ENCODE measurements at places on chromosomes 2 and 18. TPM values are rescaled to one million over a fixed set of nuclear protein-coding genes. Genes with fewer than 3 reads are reported as not detected.

KCNG2 gene
- not detected for total RNA-seq

DYNC2LI1 gene
- total RNA-seq: 29.7 TPM

GRCh38 chr18:38993342-38993741 is 1427.7 kb upstream of the CELF4 start:
- H3K4me1 ChIP-seq: no peaks in the 10 kb centered on the region
- H3K27me3 ChIP-seq: no peaks in the 10 kb centered on the region
- no peaks in the 10 kb centered on the region for H3K36me3 ChIP-seq
- no peak overlapping the region for H3K4me3 ChIP-seq

GRCh38 chr2:199488772-199489400 is 31.1 kb upstream of the SATB2 start:
- H3K27ac ChIP-seq: no peak overlapping the region
- H3K4me3 ChIP-seq: no peak overlapping the region
- no peak for DNase-seq

- H3K4me3 ChIP-seq: no peak overlapping the region
- no peaks in the 10 kb centered on the region for H3K4me1 ChIP-seq
- no peaks in the 10 kb centered on the region for H3K27me3 ChIP-seq
- no peak overlapping the region for H3K27ac ChIP-seq
Measured at GRCh38 chr2:141692829-141693228, 438.0 kb downstream of the LRP1B start.

- no peak for DNase-seq
- H3K4me3 ChIP-seq: no peak overlapping the region
- no peaks in the 10 kb centered on the region for H3K27me3 ChIP-seq
- no peak overlapping the region for H3K27ac ChIP-seq
Measured at GRCh38 chr18:374721-375168, 106.9 kb upstream of the THOC1 start.

Measured in vagina (tissue), 2 donors.